Left hindlimb (tissue), 1 donor: ENCODE measurements at places on chromosomes 7 and 10.

GRCh38 chr10:63137306-63137705 is 4.2 kb downstream of the NRBF2 start:
- DNase-seq = no peak

DNA sequence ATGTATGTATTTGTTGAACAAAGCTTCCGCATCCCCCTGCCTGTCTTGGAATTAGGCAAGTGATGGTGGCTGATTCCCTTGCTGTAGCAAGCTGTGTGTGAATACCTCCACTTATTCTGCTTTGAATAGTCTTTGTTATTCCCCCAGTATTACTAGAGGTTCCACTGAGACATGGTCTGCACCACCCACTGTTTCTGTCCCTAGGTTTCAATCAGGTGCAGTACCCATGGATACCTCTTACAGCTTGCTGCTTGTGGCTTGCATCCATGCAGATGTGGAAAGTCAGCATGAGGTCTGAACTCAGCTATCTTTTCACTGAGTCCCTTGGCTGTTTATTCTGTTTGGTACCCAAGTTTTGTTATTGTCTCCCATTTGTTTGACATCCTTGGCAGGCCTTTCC is 447.4 kb downstream of the GRM8 start:
- DNase-seq = no peak

DNA sequence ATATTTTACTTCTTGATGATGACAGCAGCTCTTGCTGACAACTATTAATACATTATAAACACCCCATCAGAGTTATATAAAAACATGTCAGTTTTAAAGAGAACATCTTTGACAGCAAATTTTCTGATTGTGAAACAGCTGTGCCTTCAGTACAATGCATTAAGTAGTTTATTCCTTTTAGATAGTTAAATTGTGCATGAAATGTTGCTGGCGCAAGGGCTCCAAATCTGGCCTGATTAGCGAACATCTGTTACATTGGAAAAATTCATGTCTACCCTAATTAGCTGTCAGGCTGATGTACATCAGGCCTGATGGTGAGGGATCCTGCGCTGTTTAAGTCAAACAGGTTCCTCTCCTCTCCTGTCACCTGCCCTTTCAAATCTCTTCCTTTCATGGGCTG is 171.9 kb upstream of the SP8 start:
- no peak for DNase-seq

GRCh38 chr7:91949221-91950009 is 8.8 kb downstream of the AKAP9 start:
- no peak for DNase-seq

- no peak for DNase-seq
Observed at GRCh38 chr7:1917221-1918062, 247.4 kb downstream of the ELFN1 start.

DNA sequence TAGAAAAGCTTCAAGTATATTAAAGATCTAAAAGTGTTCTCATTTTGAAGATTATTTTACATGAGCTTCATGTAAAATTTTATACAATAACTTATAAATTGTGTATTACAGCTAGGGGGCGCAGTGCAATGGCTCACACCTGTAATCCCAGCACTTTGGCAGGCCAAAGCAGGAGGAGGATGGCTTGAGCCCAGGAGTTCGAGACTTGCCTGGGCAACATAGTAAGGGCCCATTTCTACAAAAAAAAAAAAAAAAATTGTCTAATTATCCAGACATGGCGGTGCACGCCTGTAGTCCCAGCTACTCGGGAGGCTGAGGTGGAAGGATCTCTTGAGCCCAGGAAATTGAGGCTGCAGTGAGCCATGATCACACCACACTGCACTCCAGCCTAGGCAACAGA is 16.6 kb downstream of the ACBD5 start:
- DNase-seq = no peak

DNA sequence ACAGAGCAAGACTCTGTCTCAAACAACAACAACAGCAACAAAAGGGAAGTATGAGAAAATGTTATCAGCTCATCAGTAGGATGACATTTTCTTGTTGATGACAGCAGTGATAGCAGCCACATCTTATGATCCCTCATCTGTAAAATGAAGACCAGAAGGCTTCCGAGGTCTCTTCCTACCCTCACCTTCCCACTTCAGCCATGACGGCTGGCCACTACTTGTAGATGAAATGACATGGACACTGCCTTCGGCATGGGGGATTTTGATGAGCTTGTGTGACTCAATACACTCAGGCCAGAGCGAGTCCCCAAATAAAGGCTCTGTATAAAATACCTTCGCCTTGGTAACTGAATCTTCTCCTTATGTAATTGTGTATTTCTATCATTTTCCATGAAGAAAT is 6.7 kb downstream of the ECHDC3 start:
- no peak for DNase-seq

DNA sequence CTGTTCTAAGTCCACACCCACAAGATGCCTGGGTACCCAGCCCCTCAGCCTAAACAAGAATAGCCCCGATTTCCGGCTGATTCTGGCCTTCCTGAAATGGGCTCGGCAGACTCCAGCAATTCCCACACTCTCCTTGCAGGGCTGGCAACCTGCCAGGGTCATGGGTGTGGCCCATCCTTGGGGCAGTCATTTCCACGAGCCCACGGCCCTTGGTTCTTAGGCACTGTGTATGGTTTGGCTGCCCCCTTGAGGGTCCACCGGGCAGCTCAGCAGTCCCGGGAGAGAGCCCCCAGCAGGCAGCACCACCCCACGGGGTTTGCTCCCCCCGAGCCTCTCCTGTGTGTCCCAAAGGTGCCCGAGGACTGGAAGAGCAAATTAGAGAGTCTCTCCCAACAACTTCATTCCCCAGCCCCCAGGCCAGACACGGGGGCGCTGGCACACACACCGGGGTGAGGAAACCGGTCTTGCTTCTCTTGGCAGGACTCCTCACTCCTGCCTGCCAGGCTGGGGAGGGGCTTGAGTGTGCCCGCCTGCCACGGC is 142.2 kb downstream of the EMX2 start:
- DNase-seq = peak; percentile 59

GRCh38 chr10:15420858-15421257 is 49.8 kb upstream of the FAM171A1 start:
- DNase-seq = no peak

- no peak for DNase-seq
Observed at GRCh38 chr7:111470998-111471397, 91.3 kb downstream of the IMMP2L start.

GRCh38 chr7:105840981-105841749 is 35.2 kb downstream of the ATXN7L1 start:
- no peak for DNase-seq

- no peak for DNase-seq
Observed at GRCh38 chr10:60760711-60761210, 17.5 kb upstream of the CDK1 start.

DNA sequence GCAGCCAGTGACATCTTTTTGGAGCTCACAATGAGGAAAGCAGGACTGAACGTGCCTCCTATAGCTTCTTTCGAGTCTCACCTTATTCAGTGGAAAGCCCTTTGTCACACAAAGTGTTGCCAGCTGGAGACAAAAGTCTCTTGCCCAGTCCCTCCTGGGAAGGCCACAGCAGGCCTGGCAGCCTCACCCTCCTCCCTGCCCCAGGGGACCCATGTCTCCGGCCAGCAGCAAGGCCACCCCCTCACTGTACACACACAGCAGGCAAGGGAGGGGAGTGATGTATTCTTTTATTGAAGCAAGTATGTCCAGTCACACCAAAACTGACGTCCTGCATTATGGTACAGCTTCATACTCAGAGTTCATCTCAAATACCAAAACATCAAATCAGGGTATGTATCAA is 56.0 kb downstream of the CSGALNACT2 start:
- no peak for DNase-seq

GRCh38 chr7:2168615-2169311 is 64.0 kb downstream of the MAD1L1 start:
- no peak for DNase-seq

DNA sequence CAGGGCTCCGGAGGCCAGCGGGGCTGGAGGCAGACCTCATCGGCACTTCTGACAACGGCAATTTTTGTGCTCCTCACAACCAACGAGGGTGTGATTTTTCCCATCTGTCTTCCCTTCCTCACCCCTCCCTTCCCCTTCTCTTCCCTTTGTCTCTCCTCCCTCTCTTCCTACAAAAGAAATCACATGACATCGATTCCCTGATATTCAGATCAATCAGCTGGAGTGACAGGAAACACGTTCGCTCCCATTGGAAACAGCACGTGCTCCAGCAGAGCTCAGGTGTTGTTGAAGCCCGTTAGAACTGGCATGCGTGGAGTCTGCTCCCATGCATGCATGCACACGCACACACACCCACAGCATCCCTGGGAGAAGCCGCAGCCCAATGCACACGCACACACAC is 222.4 kb downstream of the PTPRN2 start:
- no peak for DNase-seq

GRCh38 chr7:80478683-80479082 is 33.2 kb downstream of the GNAT3 start:
- DNase-seq = no peak

DNA sequence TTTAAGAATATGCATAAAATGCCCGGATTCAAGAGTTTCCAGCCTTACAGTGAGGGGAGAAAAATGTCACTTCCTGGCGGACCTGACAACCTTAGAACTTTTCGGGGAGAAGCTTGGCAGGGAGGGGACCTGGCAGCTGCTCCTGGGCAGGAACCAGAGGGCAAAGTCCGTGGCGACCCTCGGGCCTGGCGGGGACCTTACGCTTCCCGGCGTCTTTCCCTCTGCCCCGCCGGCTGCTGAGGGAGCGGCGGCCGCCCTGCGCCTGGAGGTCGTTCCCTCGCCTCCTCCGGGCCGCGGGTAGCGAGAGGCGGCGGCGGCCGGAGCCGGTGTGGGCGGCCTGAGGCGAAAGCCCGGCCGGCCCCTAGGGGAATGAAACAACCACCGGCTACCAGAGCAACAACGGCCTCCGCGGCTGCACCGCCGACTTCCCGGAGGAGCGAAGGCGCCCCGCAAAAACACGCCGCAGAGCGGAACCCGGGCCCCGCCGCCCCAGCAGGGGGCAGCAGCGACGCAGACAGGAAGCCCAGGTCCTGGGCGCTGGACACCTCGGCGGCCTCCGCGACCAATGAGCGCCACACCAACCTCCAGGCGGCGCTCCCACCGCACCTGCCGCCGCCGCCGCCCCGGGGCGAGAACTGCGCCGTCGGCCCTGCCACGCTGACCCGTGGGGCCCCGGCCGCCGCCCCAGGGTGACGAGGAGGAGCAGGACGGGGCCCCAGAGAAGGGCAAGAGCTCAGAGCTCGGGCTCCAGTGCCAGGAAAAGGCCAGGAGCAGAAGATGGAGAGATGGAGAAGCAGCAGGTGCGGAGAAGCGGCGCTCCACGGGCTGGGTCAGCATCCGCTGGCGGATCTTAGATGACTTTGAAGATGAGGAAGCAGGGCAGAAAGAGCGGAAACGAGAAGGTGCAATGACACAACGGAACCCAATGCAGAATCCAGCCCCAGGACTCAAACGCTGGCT is 10.5 kb upstream of the ACSM6 start:
- peak; percentile 85 for DNase-seq

GRCh38 chr10:118568327-118568848 is 27.1 kb downstream of the PRLHR start:
- no peak for DNase-seq

GRCh38 chr7:1431634-1432380 is 27.5 kb downstream of the MICALL2 start:
- no peak for DNase-seq

GRCh38 chr10:65769828-65770227 is 1156.0 kb upstream of the LRRTM3 start:
- no peak for DNase-seq

- peak; percentile 15 for DNase-seq
Observed at GRCh38 chr10:86349940-86350630, 16.5 kb downstream of the GRID1 start.

DNA sequence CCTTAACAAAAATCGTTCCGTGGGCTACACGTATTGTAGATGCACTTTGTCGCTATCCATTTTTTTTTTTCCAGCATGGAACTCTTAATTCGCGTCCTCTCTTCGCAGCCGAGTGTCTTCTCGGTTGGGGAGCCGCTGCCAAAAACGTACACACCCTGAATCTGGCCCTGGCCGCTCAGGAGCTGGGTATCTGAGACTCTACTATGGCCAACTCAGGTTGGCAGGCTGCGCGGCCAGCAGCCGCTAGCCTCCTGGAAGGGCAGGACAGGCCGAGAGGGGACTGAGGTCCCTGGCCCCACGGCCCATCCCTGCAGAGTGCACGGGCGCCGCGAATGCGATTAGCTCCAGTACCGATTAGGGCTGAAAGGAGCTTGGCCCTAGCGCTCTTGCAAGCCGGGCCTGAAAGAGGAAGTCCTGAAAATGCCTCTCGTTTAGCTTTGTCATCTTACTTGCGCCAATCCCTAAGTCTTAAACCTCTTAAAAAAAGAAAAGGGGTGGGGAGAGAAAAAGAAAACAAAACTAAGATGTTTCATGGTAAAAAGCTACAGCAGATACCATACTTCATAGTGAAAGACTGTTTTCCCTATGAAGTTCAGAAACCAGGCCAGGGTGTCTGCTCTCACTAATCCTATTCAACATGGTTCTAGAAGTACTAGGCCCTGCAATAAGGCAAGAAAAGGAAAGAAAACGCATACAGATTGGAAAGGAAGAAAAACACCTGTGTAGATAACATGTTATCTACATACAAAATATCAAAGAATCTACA is 113.2 kb upstream of the RHEB start:
- peak; percentile 42 for DNase-seq

- no peak for DNase-seq
Observed at GRCh38 chr7:147276783-147277370, 1160.3 kb downstream of the CNTNAP2 start.

- DNase-seq = peak; percentile 56
Observed at GRCh38 chr7:76011442-76011861, 17.1 kb upstream of the TMEM120A start.

DNA sequence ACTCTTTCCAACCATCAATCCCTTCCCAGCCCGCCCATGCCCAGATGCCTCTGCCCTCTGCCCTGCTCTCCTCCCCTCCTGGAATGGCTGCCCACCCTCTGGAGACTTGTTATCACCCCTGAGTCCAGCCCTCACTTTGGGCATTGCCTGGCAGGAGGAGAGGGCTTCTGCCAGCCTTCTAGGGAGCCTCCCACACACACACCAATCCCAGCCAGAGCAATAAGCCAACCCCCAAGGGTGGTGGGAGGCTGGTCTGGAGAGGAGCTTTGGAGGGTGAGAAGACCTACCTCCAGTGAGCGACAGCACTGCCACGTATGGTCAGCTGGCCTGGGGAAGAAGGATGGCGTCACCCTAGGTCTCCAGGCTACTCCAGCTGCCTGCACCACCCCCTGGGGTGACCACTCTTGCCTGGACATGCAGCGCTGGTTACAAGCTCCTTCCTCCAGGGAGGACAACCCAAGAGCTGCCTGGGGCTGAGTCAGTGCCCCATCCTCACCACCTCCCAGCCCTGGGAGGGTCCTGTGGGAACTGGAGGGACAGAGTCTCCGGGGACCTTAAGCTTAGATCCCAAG is 8.4 kb downstream of the C10orf105 start:
- DNase-seq = no peak

GRCh38 chr7:7425321-7425720 is 110.4 kb downstream of the COL28A1 start:
- no peak for DNase-seq

- no peak for DNase-seq
Observed at GRCh38 chr7:98826387-98826786, 43.4 kb downstream of the TMEM130 start.

- no peak for DNase-seq
Observed at GRCh38 chr7:12303495-12303894, 92.4 kb downstream of the TMEM106B start.
